ENCODE measurements at places on chromosomes 6 and 20. TPM values are rescaled to one million over a fixed set of nuclear protein-coding genes. Genes with fewer than 3 reads are reported as not detected.
A peak's percentile ranks its signal among the peaks of the same experiment; 100 is the strongest.

PHACTR1 gene
- 1.7 TPM for total RNA-seq

NOTCH4 gene
- 3.7 TPM for total RNA-seq

RAET1L gene
- total RNA-seq = 3.2 TPM

GCNT2 gene
- total RNA-seq = 9.8 TPM

CAGE1 gene
- not detected for total RNA-seq

TMEM74B gene
- 1.4 TPM for total RNA-seq

TTK gene
- total RNA-seq = 8.9 TPM

CCR6 gene
- total RNA-seq = 0.53 TPM

IPCEF1 gene
- 0.90 TPM for total RNA-seq

USP49 gene
- total RNA-seq = 1.7 TPM

MMP24 gene
- 0.50 TPM for total RNA-seq

RIPOR2 gene
- 2.0 TPM for total RNA-seq

EIF2S2 gene
- 71.6 TPM for total RNA-seq

CST5 gene
- total RNA-seq = not detected

GRCh38 chr20:36384022-36384619 is 78.0 kb downstream of the DLGAP4 start:
- peak; percentile 29 for DNase-seq
- no peaks in the 10 kb centered on the region for H3K4me1 ChIP-seq
- H3K27ac ChIP-seq = no peak overlapping the region
- H3K36me3 ChIP-seq = no peaks in the 10 kb centered on the region
- H3K4me3 ChIP-seq = no peak overlapping the region

GRCh38 chr6:76881414-76881813 is 581.9 kb downstream of the HTR1B start:
- no peak overlapping the region for H3K27ac ChIP-seq
- no peak overlapping the region for H3K4me3 ChIP-seq
- no peak for DNase-seq
- no peaks in the 10 kb centered on the region for H3K4me1 ChIP-seq

DNA sequence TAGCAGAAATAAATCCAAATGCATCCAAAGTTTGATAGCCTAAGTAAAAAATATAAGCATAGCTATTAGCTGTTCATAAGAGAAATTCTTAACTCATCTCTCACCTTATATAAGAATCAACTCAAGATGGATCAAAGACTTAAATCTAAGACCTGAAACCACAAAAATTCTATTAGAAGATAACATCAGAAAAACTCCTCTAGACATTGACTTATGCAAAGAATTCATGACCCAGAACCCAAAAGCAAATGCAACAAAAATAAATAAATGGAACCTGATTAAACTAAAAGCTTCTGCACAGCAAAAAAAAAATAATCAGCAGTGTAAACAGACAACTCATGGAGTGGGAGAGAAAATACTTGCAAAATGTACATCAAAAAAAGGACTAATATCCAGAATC is 184.3 kb downstream of the TFAP2A start:
- H3K4me1 ChIP-seq = no peaks in the 10 kb centered on the region
- DNase-seq = no peak
- no peak overlapping the region for H3K4me3 ChIP-seq

DNA sequence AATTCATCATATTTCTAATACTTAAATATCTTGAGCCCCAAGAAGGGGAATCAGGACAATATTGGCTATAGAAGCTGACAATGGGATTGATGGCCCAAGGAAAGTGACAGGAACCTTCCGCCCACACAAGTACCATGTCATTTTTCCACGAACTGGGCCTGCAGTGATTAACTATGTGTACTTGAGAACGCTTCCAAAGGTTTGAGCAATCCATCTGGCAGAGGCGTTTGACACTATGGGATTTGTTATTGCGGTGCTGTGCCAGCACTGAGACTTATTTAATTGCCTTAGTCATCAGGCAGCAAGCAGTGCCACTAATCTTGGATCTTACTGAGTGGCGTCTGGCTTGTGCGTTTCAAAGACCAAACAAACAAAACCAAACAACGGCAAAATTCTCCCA is 135.6 kb upstream of the UST start:
- no peak overlapping the region for H3K4me3 ChIP-seq
- H3K36me3 ChIP-seq = no peaks in the 10 kb centered on the region
- peak; percentile 41 for DNase-seq
- H3K27ac ChIP-seq = no peak overlapping the region

GRCh38 chr20:54323227-54323734 is 115.4 kb downstream of the PFDN4 start:
- DNase-seq = no peak
- H3K27me3 ChIP-seq = no peaks in the 10 kb centered on the region
- H3K4me1 ChIP-seq = no peaks in the 10 kb centered on the region
- H3K27ac ChIP-seq = no peak overlapping the region
- H3K4me3 ChIP-seq = no peak overlapping the region

- H3K27me3 ChIP-seq = no peaks in the 10 kb centered on the region
- no peaks in the 10 kb centered on the region for H3K4me1 ChIP-seq
- DNase-seq = no peak
- H3K4me3 ChIP-seq = no peak overlapping the region
- H3K27ac ChIP-seq = no peak overlapping the region
Observed at GRCh38 chr6:134183844-134184243, 131.4 kb upstream of the SLC2A12 start.

DNA sequence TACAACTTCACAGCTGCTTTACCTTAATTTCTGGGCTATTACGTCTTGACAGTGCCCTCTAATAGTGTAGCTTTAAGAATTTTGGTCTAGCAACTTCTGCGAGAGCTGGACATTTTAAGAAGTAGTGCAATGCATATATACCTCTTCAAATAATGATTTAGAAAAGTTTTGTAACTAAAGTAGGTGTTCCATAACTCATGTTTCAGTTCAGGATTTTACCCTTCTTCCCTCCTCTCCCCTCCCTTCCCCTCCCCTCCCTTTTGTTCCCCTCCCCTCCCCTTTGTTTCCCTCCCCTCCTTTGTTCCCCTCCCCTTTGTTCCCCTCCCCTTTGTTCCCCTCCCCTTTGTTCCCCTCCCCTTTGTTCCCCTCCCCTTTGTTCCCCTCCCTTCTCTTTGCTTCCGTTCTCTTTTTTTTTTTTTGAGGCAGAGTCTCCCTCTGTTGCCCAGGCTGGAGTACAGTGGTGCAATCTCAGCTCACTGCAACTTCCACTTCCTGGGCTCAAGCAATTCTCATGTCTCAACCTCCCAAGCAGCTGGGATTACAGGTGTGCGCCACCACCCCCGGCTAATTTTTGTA is 28.8 kb upstream of the TRAM2 start:
- H3K4me3 ChIP-seq = no peak overlapping the region
- no peaks in the 10 kb centered on the region for H3K36me3 ChIP-seq
- no peaks in the 10 kb centered on the region for H3K27me3 ChIP-seq

DNA sequence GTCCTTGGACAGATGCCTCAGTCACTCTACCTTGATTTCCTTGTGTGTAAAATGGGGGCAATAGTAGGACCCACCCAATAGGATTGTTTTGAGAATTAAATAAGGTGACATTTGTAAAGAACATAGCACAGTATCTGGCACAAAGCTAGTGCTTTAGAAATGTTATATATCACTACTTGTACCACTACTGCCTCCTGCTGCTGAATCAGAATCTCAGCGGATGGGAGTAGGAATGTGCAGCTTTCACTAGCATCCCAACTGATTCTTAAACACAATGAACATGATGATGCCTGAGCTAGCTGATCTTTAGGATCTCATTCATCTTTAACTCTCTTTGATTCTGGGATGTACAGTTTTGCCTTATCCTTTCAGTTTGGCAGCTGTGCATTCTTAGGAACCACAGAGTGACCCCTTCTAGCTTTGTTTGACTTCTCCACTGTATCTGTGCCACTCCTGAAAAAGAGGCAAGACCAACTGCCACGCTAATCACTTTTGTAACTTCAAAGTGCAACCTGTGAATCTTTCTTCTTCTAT is 7.2 kb downstream of the PBOV1 start:
- H3K36me3 ChIP-seq = no peaks in the 10 kb centered on the region
- no peak for DNase-seq
- H3K4me1 ChIP-seq = no peaks in the 10 kb centered on the region
- H3K27me3 ChIP-seq = no peaks in the 10 kb centered on the region
- H3K27ac ChIP-seq = no peak overlapping the region

DNA sequence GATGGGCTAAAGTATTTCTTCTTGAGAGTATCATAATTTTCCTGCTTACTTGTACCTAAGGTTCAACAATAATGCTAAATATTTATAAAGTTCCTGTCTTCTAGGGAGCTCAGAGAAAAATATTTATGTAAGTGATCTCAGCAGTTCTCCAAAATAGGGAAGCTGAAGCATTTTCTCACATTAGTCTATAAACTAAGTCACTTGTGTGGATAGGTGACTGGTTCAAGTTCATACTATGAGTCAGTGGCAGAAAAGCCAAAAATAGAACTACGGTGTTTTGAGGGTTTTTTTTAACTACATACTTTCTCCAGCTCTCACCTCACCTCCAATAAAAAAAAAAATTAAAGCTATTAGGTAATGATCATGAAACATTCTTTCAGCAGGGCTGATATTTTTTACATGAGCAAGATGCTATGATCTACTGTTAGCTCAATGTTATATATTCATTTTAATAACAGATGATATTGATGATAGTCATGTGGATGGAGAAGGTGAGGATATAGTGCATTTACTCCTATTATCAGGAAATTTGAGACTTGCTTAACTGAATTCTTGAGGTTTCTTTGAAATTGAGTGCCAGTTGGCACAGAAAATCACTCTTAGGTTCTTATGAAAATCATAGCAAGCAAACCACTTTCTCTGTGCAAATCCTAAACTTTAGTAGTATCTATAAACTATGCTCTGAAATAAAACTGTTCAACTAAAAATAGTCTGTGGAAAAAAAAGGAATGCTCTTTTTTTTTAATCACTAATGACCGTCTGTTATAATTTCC is 4.1 kb upstream of the MOXD1 start:
- peaks cover 25% of the 10 kb centered on the region for H3K27me3 ChIP-seq
- no peaks in the 10 kb centered on the region for H3K4me1 ChIP-seq

GRCh38 chr6:55101157-55101556 is 73.2 kb upstream of the HCRTR2 start:
- no peak overlapping the region for H3K4me3 ChIP-seq
- H3K27me3 ChIP-seq = no peaks in the 10 kb centered on the region
- no peaks in the 10 kb centered on the region for H3K4me1 ChIP-seq
- H3K27ac ChIP-seq = no peak overlapping the region
- DNase-seq = no peak
- H3K36me3 ChIP-seq = no peaks in the 10 kb centered on the region

DNA sequence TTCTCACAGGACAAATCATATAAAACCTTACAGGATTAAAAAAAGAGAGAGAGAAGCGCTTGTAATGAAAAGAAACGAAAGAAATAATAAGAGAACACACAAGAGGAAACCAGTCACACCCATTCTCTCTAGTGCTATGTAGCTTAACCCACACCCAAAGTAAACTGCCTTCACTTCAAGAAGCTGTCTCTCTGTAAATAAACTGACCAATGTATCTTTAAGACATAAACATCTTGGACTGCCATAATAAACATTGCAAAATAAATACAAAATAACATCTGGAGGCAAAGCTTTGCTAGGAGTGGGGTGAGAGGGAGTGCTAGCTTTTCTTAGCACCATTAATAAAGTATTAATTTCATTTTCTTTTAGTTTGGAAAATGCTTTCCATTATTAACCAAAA is 61.6 kb upstream of the RNF146 start:
- H3K4me3 ChIP-seq = no peak overlapping the region
- no peak for DNase-seq
- no peaks in the 10 kb centered on the region for H3K36me3 ChIP-seq
- no peaks in the 10 kb centered on the region for H3K27me3 ChIP-seq
- H3K4me1 ChIP-seq = no peaks in the 10 kb centered on the region

DNA sequence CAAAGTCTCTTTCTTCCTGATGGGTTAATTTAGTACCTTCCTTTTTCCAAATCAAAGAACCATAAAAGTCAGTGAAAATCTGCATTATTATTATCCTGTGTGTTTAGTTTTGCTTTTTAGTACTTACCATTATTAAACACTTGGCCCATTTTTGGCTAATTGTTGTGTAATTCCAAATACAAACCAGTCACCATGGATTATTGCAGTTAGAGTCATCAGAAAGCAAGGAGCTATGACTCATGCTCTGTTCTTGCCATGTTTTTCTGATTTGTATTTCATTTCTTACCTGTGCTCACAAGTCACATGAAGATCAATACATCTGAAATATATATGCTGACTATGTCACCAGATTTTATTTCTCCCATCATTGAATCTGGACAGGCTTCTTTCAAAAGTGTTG is 31.3 kb downstream of the SLC22A3 start:
- no peak for DNase-seq
- H3K27me3 ChIP-seq = no peaks in the 10 kb centered on the region
- H3K4me1 ChIP-seq = no peaks in the 10 kb centered on the region
- H3K27ac ChIP-seq = no peak overlapping the region
- H3K36me3 ChIP-seq = no peaks in the 10 kb centered on the region

DNA sequence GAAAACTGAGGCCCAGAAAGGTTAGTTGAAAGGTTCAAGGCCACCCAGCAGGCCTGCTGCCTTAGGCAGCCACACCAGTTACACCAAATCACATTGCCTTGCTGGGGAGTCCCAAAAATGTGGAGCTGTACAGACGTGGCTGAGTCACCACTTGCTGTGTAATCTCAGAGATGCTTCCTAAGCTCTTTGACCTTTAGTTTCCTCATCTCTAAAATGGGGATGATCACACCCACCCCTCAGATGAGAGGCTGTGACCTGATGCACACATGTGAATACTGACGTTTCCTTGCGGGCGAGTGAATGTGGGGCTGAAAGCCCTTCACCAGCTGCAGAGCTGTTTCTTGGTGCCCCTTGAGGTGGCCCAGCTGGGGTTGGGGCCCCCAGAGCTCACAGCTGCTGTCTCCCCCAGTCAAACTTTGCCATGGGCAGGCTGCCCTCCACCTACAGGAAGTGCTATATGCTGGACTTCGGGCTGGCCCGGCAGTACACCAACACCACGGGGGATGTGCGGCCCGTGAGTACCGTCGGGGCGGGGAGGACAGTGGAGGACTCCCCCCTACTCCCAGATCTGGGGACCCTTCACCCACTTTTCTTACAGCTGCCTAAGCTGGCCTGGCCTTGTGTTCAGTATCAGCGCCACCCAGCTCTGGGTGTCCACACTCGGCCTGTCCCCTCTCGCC is 11.0 kb downstream of the TTBK1 start:
- H3K36me3 ChIP-seq = no peaks in the 10 kb centered on the region
- no peak overlapping the region for H3K27ac ChIP-seq
- no peaks in the 10 kb centered on the region for H3K4me1 ChIP-seq
- peaks cover 7% of the 10 kb centered on the region for H3K27me3 ChIP-seq
- H3K4me3 ChIP-seq = no peak overlapping the region
- DNase-seq = no peak

- H3K4me3 ChIP-seq = no peak overlapping the region
- H3K27me3 ChIP-seq = no peaks in the 10 kb centered on the region
- H3K27ac ChIP-seq = peak overlapping the region; percentile 32
- peak; percentile 83 for DNase-seq
Observed at GRCh38 chr20:63951398-63952209, 4.6 kb downstream of the UCKL1 start.
